ENCODE measurements at places on chromosomes 13 and 19. TPM values are rescaled to one million over a fixed set of nuclear protein-coding genes. Genes with fewer than 3 reads are reported as not detected.

EXOC3L2 gene
- total RNA-seq, result not detected

- DNase-seq, result no peak
Measured at GRCh38 chr19:19948800-19949199, 48.1 kb downstream of the ZNF93 start.

DNA sequence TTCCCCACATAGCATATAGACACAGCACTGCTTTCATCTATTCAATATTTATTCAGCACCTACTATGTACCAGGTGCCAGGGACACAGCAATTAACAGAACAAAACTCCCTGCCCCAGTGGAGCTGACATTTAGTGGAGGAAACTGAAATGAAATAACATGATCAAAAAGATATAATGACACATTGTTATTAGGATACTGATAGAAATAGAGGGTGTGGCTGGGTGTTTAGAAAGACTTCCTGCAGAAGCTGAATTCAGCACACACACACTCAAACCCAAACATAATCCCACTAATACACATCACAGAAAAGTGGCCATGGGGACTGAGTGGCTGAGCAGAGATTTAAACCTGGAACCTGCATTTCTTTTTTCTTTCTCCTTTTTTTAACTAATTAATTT is 3.8 kb upstream of the CDC37 start:
- no peak for DNase-seq

GRCh38 chr19:4046946-4047683 is 19.6 kb downstream of the ZBTB7A start:
- DNase-seq, result no peak

Measured in MG63 (cell line).